Cortex of kidney (tissue), 1 donor: ENCODE measurements at places on chromosomes 11 and 22.

GRCh38 chr22:28710107-28710506 lies 30.5 kb upstream of the TTC28 start:
- no peak for DNase-seq

DNA sequence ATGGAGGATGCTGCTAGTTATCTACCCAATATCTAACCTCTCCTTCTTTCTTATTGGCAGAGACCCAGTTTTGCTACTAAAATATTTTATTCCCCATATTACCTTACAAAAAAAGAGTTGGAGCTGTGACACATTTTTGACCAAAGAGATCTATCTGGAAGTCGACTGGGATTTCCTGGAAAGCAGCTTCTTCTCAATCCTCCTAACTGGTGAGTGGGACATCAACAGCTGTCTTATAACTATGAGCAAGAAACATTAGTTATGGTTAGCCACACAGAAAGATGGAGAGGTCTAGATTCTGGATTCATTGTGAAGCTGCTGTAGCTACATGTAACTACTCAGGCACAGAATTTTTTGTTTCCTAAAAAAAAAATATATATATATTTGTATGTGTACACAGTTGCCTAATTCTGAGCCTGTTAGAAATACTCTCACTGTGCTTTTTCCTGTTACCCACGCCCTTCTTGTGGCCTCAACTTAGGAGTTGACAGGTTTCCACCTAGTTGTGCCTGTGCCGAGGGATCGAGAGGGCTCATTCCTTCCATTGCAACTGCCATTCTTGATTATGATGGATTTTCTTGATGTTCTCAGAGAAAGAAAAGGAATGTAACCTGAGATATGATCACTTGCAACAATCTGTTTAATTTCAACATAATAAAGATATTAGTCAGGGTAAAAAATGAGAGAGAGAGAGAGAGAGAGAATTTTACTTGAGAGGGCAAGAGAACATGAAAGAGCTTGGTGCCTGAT lies 142.0 kb downstream of the SLC17A6 start:
- DNase-seq = no peak

- DNase-seq = no peak
Observed at GRCh38 chr11:59216641-59217564, 4.2 kb upstream of the MPEG1 start.

DNA sequence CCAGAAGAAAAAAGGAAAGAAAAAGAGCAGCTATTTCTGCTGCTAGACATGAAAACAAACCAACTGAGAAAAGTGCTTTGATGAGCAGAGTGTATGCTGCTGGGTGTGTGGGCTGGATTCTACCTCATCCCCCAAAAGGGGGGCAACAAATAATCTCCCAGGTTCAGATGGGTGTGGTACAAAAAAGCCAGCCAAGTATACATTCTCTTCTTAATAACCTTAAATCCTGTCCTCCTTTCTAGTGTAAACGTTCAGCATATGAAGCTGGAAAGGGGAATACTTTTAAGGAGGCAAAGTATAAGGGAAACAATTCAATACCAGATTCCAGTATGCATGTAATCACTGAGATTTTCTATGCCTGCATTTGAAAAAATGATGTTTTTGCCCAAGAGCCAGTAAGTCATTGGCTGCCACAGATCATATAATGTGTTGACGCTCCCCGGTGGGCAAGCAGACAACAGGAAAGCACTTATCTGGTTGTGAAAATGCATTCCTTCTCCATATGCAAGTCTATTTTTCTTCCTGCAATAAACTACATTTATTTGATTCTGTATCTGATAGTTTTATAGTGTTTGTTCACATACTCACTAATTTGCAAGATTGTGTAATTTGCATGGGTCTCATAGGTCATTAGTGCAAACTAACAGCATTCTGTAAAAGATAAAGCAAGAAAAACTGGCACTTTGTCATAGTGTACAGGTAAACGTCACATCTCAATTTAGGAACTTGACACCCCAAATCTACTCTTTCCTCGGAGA lies 201.1 kb downstream of the CADM1 start:
- DNase-seq = no peak

GRCh38 chr11:208181-208916 lies 841 bp downstream of the RIC8A start:
- DNase-seq = no peak
